ENCODE measurements at places on chromosomes 2 and 18. TPM values are rescaled to one million over a fixed set of nuclear protein-coding genes. Genes with fewer than 3 reads are reported as not detected.

TMEM17 gene
- polyA plus RNA-seq, result 4.9 TPM

UGT1A3 gene
- polyA plus RNA-seq, result not detected

MAL gene
- polyA plus RNA-seq, result not detected

MC2R gene
- not detected for polyA plus RNA-seq

RBM43 gene
- polyA plus RNA-seq, result 8.5 TPM

CFAP210 gene
- polyA plus RNA-seq, result not detected

GRCh38 chr2:2874341-2874740 is 503.3 kb downstream of the EIPR1 start:
- H3K27ac ChIP-seq, result no peak overlapping the region
- H3K36me3 ChIP-seq, result no peaks in the 10 kb centered on the region
- DNase-seq, result no peak
- H3K4me1 ChIP-seq, result no peaks in the 10 kb centered on the region

DNA sequence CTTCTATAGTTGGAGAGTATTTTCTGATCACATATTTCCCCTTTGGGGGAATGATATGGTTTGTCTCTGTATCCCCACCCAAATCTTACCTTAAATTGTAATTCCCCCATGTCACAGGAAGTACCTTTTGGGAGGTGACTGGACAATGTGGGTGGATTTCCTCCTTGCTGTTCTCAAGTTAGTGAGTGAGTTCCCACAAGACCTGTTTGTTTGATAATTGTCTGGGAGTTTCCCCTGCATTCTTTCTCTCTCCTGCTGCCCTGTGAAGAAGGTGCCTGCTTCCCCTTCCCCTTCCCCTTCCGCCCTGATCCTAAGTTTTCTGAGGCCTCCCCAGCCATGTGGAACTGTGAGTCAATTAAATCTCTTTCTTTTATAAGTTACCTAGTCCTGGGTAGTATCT is 222.7 kb upstream of the SLC39A10 start:
- H3K4me1 ChIP-seq, result no peaks in the 10 kb centered on the region
- DNase-seq, result no peak
- H3K27ac ChIP-seq, result no peak overlapping the region
- no peaks in the 10 kb centered on the region for H3K36me3 ChIP-seq
- no peaks in the 10 kb centered on the region for H3K27me3 ChIP-seq

DNA sequence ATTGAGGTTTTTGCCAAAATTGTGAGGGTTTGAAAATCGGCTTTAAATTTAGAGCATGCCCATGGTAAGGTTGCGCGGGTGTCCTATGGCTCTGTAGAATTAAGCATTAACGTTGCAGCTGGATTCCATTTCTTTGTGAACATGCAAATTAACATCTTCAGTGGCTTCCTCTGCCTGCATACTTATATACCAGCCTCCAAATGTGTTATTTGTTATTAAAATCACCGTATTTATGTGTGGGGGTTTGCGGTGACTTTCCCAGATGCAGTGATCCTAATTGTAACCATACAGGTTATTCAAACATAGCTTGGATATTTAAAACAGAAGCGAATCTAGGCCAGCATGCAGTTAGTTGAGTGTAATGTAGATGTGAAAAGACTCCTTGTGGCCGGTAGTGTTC is 80.2 kb downstream of the TGOLN2 start:
- DNase-seq, result no peak
- H3K4me3 ChIP-seq, result no peak overlapping the region
- peaks cover 7% of the 10 kb centered on the region for H3K4me1 ChIP-seq
- no peaks in the 10 kb centered on the region for H3K27me3 ChIP-seq
- no peaks in the 10 kb centered on the region for H3K36me3 ChIP-seq

- H3K27ac ChIP-seq, result no peak overlapping the region
- no peak for DNase-seq
- no peaks in the 10 kb centered on the region for H3K36me3 ChIP-seq
- H3K4me1 ChIP-seq, result no peaks in the 10 kb centered on the region
- no peak overlapping the region for H3K4me3 ChIP-seq
- H3K27me3 ChIP-seq, result no peaks in the 10 kb centered on the region
Measured at GRCh38 chr18:5817816-5818215, 77.5 kb downstream of the TMEM200C start.

DNA sequence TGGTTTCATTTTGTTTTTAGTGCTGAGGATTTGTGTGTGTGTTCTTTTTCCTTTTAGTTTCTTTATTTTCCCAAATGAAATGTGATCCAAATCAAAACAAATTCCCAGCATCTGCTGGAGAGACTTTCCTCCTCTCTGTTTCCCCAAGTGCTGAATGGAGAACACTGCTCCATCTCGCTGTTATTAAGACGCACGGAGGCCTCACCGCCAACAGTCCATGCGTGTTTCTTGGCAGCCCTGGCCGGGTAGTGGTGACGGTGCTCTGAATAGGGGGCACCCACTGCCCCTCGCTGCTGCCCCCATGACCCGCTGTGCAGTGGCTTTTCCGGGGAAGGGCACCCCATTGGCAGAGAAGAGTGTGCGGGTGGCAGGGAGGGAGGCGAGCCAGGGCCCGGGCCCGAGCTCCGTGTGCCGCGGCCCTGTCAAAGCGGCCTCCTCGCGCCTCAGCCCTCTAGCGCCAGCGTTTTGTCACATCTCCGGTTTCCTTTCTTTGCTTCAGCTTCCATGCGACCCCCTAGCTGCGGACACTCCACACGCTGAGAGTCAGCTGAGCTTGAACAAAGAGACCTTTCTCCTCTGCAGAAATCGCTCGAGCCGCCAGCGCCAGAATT is 473.7 kb upstream of the SALL3 start:
- H3K4me1 ChIP-seq, result no peaks in the 10 kb centered on the region
- H3K4me3 ChIP-seq, result no peak overlapping the region
- no peaks in the 10 kb centered on the region for H3K36me3 ChIP-seq
- H3K27me3 ChIP-seq, result no peaks in the 10 kb centered on the region
- no peak overlapping the region for H3K27ac ChIP-seq
- no peak for DNase-seq

GRCh38 chr2:172427990-172428831 is 825 bp downstream of the ITGA6 start:
- peak overlapping the region; percentile 31 for H3K27ac ChIP-seq
- peak overlapping the region; percentile 41 for H3K4me3 ChIP-seq
- H3K27me3 ChIP-seq, result no peaks in the 10 kb centered on the region
- H3K36me3 ChIP-seq, result no peaks in the 10 kb centered on the region
- DNase-seq, result peak; percentile 18
- H3K4me1 ChIP-seq, result peaks cover 4% of the 10 kb centered on the region

- no peak overlapping the region for H3K27ac ChIP-seq
- H3K36me3 ChIP-seq, result no peaks in the 10 kb centered on the region
- no peak overlapping the region for H3K4me3 ChIP-seq
- peaks cover 9% of the 10 kb centered on the region for H3K4me1 ChIP-seq
Measured at GRCh38 chr18:46716827-46717226, 40.0 kb downstream of the ST8SIA5 start.

GRCh38 chr2:72103690-72104089 is 44.0 kb downstream of the CYP26B1 start:
- H3K27ac ChIP-seq, result no peak overlapping the region
- no peak for DNase-seq
- no peak overlapping the region for H3K4me3 ChIP-seq
- H3K27me3 ChIP-seq, result no peaks in the 10 kb centered on the region

- H3K4me1 ChIP-seq, result no peaks in the 10 kb centered on the region
- peak; percentile 68 for DNase-seq
- H3K27me3 ChIP-seq, result peaks cover 2% of the 10 kb centered on the region
- no peak overlapping the region for H3K27ac ChIP-seq
- H3K4me3 ChIP-seq, result no peak overlapping the region
Measured at GRCh38 chr18:8480506-8481328, 128.5 kb upstream of the RAB12 start.

DNA sequence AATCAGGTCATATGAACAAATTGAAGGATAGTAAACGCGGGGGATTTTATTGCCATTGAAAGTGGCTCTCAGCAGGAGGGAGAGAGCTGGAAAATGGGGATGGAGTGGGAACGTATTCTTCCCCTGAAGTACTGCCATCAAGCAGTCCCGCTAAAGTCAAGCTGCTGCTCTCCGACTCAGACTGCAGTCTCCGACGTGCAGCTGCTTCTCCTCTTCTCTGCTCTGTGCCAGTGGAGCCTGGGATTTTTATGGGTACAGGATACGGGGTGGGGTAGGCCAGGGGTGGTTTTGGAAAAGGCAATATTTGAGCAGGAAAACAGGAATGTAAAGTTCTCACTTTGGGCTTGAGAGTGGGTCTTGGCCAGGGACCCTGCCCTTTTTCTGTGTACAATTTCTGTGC is 33.0 kb downstream of the KCTD18 start:
- no peaks in the 10 kb centered on the region for H3K27me3 ChIP-seq
- no peak overlapping the region for H3K27ac ChIP-seq
- H3K4me1 ChIP-seq, result peaks cover 23% of the 10 kb centered on the region
- H3K4me3 ChIP-seq, result no peak overlapping the region
- peaks cover 15% of the 10 kb centered on the region for H3K36me3 ChIP-seq

DNA sequence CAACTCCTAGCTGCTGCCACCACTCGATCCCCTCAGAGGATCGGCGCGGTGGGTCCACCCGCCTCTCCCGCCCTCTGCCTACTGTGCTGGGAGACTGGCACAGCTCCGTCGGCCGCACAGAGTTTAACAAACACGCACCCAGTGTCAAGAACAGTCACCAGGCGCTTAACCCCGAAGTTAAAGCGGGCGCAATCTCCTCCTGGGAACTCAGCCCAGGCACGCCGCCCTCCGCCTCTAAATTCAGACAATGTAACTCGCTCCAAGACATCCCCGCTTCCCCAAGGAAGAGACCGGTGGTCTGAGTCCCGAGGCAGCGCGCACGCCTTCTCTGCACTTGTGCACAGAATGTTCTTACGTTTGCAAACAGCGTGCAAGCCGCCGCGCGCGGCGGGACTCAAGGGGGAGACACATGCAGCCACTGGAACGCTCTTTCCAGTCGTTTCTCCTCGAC is 533 bp downstream of the CXCR4 start:
- no peaks in the 10 kb centered on the region for H3K36me3 ChIP-seq
- H3K4me1 ChIP-seq, result peaks cover 2% of the 10 kb centered on the region
- no peak overlapping the region for H3K27ac ChIP-seq
- peak; percentile 52 for DNase-seq
- H3K27me3 ChIP-seq, result peaks cover 31% of the 10 kb centered on the region
- H3K4me3 ChIP-seq, result no peak overlapping the region

GRCh38 chr2:46845542-46846486 is 69.8 kb downstream of the MCFD2 start:
- no peak for DNase-seq
- no peak overlapping the region for H3K4me3 ChIP-seq
- H3K27ac ChIP-seq, result no peak overlapping the region
- peaks cover 40% of the 10 kb centered on the region for H3K4me1 ChIP-seq

- no peak for DNase-seq
- H3K36me3 ChIP-seq, result no peaks in the 10 kb centered on the region
- H3K27ac ChIP-seq, result no peak overlapping the region
Measured at GRCh38 chr2:26164641-26165211, 8.2 kb upstream of the GAREM2 start.

DNA sequence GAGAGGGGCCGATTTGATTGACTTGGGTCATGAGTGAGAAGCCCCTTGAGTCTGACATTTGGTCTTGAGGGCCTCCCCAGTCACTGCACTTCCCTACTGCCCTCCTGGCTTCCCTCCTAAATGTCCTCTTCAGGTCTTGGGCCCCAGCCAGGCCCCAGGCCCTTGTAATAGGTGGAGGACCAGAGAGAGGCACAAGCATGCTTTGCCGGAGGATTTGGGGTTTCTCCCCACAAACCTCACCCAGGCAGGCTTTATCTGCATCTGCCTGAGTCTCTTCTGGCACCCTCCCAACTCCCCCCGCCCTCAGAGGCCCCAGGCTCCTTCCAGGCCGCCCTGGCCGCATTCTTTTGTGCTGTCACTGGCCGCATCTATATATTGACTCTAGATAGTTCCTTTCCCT is 270.7 kb downstream of the HAUS1 start:
- DNase-seq, result no peak
- H3K4me3 ChIP-seq, result no peak overlapping the region
- H3K4me1 ChIP-seq, result no peaks in the 10 kb centered on the region
- H3K36me3 ChIP-seq, result no peaks in the 10 kb centered on the region
- H3K27ac ChIP-seq, result no peak overlapping the region

GRCh38 chr2:206478340-206478739 is 35.0 kb downstream of the ADAM23 start:
- no peaks in the 10 kb centered on the region for H3K27me3 ChIP-seq
- no peak for DNase-seq
- no peak overlapping the region for H3K27ac ChIP-seq
- no peaks in the 10 kb centered on the region for H3K36me3 ChIP-seq
- no peak overlapping the region for H3K4me3 ChIP-seq
- H3K4me1 ChIP-seq, result no peaks in the 10 kb centered on the region

GRCh38 chr2:48845684-48846083 is 90.2 kb upstream of the LHCGR start:
- no peaks in the 10 kb centered on the region for H3K27me3 ChIP-seq
- H3K4me1 ChIP-seq, result peaks cover 3% of the 10 kb centered on the region
- no peak overlapping the region for H3K4me3 ChIP-seq
- DNase-seq, result no peak
- H3K27ac ChIP-seq, result no peak overlapping the region

- no peak overlapping the region for H3K27ac ChIP-seq
- H3K4me3 ChIP-seq, result no peak overlapping the region
- no peaks in the 10 kb centered on the region for H3K27me3 ChIP-seq
Measured at GRCh38 chr2:121888189-121888557, 132.7 kb downstream of the TSN start.

DNA sequence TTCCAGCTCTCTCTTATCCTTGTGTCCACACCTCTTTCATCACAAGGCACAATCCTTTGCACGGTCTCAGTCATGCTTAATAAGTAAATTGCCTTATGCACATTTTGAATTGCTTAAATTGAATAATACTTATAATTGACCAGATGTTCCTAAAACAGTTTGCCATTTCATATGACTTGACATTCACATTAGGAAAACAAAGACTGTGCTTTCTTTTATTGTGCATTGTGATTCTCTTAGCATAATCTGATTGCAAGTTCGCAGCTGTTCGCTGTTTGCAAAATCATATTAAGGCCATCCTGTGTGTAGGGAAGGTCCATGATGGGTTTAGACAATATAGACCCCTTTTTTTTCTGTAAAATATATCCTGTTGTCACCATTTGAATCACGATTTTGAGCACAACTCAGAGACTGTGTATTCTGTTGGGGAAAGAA is 75.6 kb downstream of the RNF144A start:
- H3K27ac ChIP-seq, result no peak overlapping the region
- no peak overlapping the region for H3K4me3 ChIP-seq

GRCh38 chr2:117212562-117212961 is 601.9 kb upstream of the DDX18 start:
- H3K4me1 ChIP-seq, result no peaks in the 10 kb centered on the region
- no peak overlapping the region for H3K4me3 ChIP-seq
- no peaks in the 10 kb centered on the region for H3K27me3 ChIP-seq
- no peak overlapping the region for H3K27ac ChIP-seq
- DNase-seq, result no peak
- H3K36me3 ChIP-seq, result no peaks in the 10 kb centered on the region

Data from fibroblast of lung (primary cell).